MM.1S (cell line): ENCODE measurements at places on chromosomes 1 and 21.

DNA sequence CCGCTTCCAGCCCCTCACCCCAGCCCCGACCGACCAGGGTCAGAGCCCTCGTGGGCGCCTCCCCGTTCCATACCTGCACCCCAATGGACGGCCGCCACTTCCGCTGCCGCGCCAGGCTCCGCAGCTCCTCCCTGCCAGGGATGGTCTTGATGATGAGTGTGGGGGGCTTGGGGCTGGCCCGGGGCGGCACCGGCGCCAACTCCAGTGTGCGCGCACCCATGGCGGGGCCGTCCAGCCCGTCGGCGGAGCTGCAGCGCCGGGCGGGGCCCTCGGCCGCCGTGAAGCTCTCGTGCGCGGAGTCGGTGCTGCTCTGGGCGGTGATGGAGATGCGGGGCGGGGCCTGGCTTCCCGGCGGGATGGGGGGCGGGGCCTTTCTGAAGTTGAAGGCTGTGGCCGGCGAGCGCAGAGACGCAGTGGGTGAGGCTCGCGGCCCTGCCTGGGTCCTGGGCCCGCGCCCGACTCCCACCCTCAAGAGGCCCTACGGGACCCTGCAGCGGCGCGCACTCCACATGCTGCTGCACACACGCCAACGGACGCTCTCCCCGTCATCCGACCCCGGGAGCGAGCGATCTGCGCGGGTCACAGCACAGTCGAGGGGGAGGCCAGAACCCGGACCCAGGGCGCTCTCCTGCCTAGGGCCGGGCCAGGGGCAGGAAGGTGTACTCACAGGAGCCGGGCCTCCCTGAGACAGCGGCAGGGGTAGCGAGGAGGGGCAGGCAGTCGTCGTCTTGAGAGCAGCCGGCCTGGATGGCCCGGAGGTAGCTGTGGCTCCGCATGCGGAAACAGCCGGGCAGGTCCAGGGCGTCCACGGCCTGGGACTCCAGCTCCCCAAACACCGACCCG lies 26.1 kb upstream of the SMIM12 start:
- DNase-seq: no peak

- DNase-seq: peak; percentile 25
Observed at GRCh38 chr1:244920911-244921761, 56.8 kb upstream of the HNRNPU start.

DNA sequence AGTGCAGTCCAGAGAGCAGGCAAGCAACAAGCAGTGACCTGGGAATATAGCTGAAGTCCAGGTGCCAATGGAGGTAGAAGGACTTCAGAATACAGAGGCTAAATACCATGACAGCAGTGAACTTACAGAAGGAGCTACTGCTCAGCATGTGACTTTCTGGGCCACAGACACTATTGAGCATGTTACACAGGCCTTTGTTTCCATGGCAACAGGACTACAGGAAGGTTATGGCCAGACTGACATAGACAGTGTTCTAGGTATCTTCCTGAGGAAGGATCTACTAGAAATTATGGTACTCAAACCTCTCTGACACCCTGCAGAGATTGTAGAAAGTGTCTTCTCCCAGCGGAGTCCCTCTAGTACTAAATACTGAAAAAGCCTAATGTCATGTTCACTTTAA lies 11.0 kb downstream of the OR2M5 start:
- peak; percentile 49 for DNase-seq

DNA sequence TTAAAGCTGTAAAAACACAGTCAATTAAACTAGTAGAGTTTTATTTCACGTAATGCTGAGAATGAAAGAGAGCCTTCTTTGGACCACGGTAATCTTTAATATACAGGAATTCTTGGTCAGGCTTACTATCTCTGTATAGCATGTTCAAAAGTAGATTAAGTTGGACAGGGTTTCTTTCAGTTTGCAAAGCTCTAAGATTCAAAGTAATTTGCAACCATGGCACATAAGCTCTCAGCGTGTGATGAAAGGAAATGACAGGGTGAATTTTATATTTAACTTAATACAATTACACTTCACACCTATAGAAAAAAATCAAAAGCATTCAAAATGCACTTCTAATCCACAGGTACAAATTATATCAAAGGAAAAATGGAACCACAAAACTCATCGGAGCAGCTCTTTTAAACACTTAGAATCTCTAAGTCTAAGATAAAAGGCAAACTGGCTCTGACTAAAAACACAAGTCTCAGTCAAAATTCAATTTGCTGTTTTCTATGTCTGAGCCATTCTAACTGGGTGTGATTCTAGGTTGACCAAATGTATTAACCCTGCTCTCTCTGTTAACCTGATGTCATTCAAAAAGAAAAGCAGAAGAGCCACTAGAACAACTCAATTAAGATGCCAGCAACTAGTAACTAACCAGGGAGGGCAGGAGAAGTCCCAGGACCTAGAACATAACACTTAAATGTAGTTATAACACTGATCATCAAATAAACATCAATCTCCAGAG lies 147.7 kb downstream of the RERE start:
- DNase-seq: no peak

DNA sequence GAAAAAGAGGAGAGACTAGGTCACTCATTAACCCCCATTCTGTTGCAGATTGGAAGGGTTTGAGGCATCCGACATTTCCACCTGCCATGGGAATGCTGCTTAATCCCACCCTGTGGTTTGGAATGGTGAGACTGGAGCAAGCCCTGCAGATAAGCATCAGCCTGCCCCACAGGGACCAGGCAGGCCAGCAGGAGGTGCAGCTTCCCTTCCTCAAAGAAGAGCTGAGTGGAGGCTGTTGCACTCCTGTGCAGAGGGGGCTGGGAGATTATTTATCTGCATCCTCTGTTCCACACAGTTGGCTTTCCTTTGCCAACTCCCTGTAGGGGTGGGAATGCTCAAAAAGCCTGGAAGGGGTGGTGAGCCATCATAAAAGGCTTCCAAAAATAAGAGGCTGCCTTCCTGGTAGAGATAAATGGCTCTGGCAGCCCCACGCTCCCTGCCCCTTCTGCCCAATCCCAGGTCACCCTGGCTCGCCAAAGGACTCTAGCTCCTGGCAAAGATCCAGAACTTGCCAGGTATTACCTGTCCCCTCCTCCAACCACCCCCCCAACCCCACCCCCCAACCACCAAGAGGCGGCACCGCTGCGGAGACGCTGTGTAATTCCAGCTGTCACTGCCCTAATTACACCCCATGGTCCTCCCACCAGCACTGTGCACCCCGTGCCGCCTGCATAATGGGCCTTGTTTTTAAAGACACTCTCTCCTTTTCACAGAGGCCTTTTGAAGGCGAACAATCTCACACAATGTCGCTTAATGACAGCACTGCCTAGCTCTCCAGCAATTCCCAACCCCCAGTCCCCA lies 83.0 kb upstream of the ZC3H12A start:
- DNase-seq: no peak

- no peak for DNase-seq
Observed at GRCh38 chr1:110477041-110477440, 26.1 kb downstream of the PROK1 start.

DNA sequence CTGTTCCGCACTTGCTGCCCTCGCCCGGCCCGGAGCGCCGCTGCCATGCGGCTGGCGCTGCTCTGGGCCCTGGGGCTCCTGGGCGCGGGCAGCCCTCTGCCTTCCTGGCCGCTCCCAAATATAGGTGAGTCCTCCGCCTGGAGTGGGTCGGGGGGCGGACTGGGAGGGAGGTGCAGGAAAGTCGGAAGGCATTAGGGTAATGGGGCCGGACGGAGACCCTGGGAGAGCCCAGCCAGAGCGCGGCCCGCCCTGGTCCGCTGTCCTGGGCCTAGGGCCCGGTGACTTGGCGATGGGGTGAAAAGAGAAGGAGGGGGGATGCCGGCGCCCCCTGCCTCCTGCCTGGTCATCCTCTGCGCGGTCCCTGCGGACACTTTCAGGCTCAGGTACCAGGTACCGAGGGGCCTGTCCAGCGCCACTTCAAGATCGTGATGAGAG lies 243 bp downstream of the ADAM15 start:
- DNase-seq: no peak

GRCh38 chr1:237226177-237226944 lies 184.4 kb downstream of the RYR2 start:
- no peak for DNase-seq

DNA sequence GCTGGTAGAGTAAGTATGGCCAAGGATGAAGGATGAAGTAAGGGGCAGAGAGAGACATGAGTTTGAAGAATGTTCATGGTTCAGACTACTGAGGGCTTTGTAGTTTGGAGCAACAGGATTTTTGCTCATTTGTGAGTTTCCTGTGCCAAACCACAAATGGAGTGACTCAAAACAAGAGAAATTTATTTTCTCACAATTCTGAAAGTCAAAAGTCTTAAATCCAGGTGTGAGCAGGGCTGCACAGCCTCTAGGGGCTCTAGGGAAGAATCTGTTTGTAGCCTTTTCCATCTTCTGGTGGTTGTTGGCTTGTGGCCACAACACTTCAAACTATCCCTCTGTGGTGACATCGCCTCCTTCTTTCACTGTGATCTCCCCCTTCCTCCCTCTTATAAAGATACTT lies 58.9 kb downstream of the RHOU start:
- DNase-seq: peak; percentile 62

GRCh38 chr21:30271611-30272010 lies 11.1 kb downstream of the KRTAP24-1 start:
- DNase-seq: no peak

DNA sequence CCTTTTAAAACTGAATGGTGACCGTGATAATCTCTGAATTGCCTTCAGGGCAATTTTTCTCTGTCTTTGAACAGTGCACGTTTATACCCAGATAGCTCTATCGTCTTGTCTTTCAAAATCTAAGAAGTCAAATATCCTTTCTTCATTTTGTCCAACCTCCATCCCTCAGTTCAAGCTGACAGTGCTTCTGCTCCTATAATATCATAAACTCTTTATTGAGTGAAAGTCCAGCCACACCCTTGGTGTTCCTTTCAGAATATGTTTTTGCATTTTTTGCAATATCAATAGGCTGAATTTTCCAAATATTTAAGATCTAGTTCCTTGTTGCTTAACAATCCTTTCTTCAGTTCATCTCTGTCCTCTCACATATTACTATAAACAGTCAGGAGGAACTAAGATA lies 35.1 kb upstream of the FRRS1 start:
- no peak for DNase-seq

- no peak for DNase-seq
Observed at GRCh38 chr1:112702067-112702395, 4.9 kb downstream of the RHOC start.

DNA sequence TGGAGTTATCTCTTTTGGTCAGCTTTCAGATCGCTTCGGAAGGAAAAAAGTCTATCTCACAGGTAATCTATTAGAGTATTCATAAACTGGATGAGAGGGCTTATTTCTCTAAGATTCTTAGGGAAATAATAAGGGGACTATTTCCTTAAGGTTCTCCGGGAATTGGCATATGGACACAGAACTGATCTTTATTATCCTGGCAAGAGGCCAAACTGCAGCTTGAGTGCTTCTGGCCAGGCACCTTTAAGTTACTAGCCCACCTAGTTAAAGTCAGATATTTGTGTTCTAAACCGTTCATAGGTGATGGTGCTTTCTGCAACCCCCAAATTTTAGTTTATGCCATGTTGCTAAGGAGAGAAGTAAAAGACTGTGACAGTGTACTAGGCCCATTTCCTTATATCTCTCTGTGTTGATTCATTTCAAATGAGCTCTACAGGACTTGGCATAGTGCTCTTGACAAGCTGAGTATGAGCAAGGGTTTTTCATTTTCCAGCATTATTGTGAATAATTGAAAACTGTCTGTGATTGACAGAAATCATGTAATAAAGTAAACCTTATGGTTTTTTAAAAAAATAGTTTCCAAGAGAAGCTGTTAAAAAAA lies 43.4 kb downstream of the SLC22A15 start:
- DNase-seq: no peak

GRCh38 chr1:216771922-216772321 lies 48.7 kb upstream of the ESRRG start:
- DNase-seq: no peak

DNA sequence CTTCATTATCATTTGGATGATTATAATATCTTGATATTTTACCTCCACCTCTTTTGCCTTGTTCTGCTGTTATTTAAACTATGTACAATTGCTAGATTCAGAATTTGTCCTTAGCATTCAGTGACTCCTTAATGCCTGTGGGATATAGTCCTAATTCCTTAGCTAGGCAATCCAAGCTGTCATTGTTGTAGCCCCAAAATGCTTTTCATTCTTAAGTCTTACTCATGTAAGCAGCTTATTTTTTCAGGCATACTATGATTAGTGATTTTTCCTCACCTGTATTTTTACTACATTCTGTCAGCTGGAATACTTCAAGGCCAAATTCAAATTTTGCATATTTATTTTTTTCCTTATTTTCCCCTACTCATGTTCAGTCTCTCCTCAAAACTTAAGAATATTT lies 13.4 kb downstream of the PKN2 start:
- DNase-seq: no peak

- DNase-seq: no peak
Observed at GRCh38 chr1:229392936-229393335, 41.0 kb downstream of the ACTA1 start.

DNA sequence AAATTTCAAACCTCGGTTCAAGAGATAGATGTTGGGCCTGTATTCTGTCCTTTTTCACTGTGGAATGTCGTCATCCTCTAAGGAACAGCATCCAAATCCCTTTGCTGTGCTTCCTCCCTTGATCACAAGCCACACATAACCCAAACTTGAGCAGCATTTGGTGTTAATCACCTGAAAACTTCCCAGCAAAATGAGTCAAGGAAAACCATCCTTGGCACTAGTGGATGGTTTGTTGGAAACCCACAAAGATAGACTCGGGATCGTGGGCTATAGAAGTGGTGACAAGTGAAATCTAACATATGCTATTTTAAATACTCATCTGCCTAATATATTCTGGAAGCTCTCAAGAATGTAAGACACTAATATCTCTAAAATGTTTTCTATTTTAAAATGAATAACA lies 459.1 kb downstream of the SETD4 start:
- no peak for DNase-seq

DNA sequence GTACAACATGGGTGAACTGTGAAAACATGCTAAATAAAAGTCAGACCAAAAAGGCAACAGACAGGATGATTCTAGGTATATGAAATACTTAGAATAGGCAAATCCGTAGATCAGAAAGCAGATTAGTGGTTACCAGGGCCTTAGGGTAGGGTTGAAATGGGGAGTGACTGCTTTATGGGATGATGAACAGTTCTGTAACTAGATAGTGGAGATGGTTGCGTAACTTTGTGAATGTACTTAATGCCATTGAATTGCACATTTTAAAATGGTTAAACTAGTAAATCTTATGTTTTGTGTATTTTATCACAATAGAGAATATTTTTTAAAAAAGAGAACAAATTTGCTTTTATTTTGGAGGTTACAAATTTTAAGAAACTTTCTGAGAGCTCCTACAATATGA lies 17.4 kb downstream of the ZNF326 start:
- no peak for DNase-seq

GRCh38 chr1:65467536-65467935 lies 47.1 kb downstream of the LEPR start:
- DNase-seq: no peak

DNA sequence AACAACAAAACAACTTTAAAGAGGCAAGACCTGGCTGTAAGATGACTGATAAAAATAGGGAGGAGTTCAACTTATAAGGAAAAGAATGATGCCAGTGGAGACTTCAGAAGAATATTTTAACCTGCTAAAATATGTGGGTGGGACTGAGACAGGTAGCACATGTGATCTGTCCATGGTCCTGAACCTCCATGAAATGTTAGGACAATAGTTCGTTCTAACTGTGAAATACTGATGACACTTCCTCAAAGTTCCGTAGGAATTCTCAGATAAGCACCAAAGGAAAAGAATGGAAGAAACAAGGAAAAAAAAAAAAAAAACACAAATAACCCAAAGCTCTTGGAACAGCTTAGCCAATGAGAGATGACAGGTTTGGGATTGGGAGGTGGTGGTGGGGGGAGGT lies 44.7 kb downstream of the CDC42BPA start:
- peak; percentile 61 for DNase-seq
